ENCODE measurements at places on chromosomes 1 and 21.

DNA sequence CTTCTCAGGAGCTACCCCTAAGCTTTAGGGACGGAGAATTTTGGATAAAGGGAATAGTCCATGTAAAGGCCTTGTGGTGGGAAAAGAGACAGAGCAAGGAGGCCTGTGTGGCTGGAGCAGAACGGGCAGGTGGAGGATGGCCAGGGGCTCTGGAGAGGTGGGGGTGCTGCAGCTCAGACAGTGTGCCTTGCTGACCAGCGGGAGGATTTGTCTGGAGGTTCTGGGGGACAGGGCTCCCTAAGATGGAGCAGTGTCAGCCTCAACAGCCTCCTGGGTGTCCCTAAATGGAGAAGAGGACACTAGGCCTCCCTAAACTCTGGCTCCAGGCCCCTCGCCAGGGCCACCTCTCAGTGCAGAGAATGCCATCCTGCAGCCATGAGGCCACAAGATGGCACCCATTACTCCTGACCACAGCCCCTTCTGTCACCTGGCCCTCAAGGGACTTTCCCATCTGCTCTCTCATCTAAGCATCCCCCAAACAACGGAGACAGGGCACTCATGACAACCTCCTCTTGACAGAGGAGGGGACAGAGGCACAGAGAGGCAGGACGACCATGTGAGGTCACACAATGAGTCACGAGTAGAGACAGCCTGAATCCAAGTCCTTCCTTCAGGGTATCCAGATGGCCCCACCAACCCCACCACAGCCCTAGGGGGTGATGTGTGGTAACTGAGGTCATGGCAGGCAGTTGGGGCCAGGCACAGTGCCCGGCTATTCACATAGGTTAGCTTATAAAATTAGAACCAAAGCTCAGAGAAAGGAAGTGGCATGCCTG, 94.7 kb downstream of the DMRTB1 start:
- no peak for DNase-seq

GRCh38 chr1:12076425-12077005, 13.4 kb downstream of the TNFRSF8 start:
- no peak for DNase-seq

- DNase-seq, result no peak
These were observed 202.1 kb upstream of the PLXNA2 start for GRCh38 chr1:208446271-208446691.

DNA sequence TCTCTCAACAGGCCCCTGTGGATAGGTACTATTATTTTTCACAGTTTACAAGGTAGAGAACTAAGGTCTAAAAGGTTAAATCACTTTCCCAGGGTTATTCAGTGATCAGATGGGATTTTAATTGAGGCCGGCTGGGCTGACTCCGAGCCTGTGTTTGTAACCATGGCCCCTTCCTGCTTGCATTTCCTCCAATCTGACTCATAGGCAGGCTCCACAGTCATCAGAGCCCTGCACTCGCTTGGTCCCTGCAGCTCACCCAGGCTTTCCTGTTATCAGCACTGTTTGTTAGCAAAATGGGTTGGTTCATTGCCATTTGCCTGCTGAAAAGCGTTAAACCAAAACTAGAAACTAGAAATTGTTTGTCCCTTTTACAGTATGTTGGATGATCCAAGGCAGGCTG, 41.4 kb upstream of the LMX1A start:
- DNase-seq, result no peak

GRCh38 chr21:42849759-42850412, 29.5 kb downstream of the WDR4 start:
- DNase-seq, result no peak

GRCh38 chr1:113293256-113293626, 97.1 kb upstream of the MAGI3 start:
- no peak for DNase-seq

- DNase-seq, result no peak
These were observed 11.9 kb downstream of the PACC1 start for GRCh38 chr1:212402666-212403321.

- DNase-seq, result no peak
These were observed 21.8 kb downstream of the KDM4A start for GRCh38 chr1:43671626-43672330.

- no peak for DNase-seq
These were observed 542 bp downstream of the EIF2B3 start for GRCh38 chr1:44985747-44986359.

GRCh38 chr1:57222307-57222706, 201.6 kb downstream of the DAB1 start:
- DNase-seq, result no peak

DNA sequence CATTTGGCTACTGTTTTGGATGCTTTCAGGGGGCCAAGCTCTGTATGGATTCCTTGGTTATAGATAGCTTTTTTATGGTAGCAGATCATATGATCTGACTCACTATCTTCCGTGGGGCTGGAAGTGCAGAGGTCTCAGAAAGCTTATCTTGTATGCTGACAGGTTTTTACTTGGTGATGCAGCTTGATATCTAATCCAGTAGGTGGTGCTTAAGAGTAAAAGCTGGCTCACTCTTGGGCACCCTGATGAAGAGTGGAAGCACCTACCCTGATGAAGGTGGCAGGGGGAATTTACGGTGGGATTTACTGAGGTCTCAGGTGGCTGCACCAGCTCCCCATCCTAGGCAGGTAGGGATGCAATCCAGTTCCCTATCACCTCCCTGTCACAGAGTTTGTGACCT, 151.2 kb downstream of the PTBP2 start:
- DNase-seq, result no peak

- no peak for DNase-seq
These were observed 2.1 kb downstream of the FBLIM1 start for GRCh38 chr1:15760520-15761211.
